ENCODE measurements at places on chromosomes 3 and 15.

DNA sequence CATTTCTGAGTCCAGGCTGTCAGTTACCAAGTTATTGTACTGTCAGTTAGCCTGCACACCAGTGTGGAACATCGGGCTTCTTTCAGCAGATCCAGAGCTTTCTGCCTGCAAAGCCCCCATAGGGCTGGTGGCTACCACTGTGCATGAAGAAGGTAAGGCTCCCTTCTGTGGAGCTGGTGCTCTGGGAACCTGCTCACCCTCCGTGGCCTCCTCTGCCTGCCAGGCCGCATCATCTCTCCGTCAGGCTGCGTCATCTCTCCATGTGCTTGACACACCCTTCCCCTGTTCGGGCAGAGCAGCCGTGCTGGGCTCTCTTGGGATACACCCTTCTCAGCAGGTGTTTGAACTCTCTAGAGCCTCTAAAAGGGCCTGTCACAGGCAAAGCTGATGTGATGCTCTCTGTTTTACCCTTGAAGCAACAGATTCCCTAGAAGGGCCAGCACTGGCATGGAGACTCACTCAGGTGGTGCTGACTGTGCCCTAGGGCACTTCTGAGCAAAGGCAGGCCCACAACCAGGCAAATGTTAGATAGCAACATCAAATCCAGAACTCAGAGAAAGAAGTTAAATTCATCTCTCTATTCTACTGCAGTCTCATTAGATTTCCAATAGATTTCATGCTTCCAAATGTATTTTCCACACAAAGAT lies 261.1 kb downstream of the EPHB1 start:
- DNase-seq: no peak

DNA sequence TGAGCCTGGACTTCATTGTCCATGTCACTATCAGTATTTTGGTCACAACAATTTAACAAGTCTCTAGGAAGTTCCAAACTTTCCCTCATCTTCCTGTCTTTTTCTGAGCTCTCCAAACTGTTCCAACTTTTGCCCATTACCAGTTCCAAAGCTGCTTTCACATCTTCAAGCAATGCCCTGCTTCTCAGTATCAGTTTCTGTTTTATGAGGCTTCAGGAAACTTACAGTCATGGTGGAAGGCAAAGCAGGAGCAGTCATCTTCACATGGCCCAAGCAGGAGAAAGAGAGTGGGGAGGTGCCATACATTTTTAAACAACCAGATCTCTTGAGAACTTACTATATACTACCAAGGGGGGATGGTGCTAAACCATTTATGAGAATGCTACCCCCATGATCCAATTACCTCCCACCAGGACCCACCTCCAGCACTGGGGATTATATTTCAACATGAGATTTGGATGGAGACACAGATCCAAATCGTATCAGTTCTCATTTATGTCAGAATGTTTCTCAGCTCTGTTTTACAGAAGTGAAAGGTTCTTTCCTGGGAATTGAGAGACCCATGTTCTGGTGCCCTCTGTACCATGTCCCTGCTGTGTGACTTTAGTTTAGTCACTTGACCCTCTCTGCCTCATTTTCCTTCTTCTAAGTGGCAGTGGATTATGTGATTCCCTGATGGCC lies 169.7 kb downstream of the PLCL2 start:
- DNase-seq: no peak

- DNase-seq: no peak
These were observed 66.7 kb upstream of the GATA2 start for GRCh38 chr3:128559486-128560225.

- DNase-seq: no peak
These were observed 201.7 kb upstream of the BCL6 start for GRCh38 chr3:187946981-187947380.

DNA sequence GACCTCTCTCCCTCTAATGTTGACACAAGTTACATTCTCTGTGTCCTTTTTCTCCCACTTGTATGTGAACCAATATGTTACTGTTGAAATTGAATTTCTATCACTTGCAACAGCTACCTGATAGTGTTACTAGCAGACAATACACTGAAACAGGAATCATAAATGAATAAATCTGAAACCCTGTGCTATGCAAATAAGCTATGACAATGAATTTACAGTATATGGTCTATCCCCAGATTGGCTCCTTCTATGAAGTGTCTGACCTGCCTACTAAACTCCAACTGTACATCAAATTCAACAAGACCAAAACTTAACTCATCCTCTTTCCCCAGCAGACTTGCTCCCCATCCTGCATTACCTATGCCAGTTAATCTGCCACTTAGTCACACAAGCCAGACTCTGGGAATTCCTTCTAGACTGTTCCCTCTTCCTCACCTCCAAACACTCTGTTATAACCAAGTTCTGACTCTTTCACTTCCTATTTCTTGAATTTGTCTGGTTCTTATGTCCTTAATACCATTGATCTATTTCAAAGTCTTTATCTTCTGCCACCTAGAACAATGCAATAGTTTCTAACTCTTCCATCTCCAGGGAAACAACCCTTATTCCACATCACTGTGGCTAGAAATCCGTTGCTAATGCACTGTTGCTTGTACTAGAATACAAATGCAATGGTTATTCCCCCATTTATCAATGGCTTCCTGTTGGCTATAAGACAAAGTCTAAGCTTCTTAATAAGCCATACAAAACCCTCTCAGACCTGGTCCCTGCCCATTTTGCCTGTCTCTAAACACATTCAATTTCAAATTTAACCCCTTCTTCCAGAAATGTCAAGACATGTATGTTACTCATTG lies 13.4 kb upstream of the ZNF639 start:
- DNase-seq: no peak

- DNase-seq: no peak
These were observed 182.9 kb upstream of the RGMA start for GRCh38 chr15:93271871-93272270.

DNA sequence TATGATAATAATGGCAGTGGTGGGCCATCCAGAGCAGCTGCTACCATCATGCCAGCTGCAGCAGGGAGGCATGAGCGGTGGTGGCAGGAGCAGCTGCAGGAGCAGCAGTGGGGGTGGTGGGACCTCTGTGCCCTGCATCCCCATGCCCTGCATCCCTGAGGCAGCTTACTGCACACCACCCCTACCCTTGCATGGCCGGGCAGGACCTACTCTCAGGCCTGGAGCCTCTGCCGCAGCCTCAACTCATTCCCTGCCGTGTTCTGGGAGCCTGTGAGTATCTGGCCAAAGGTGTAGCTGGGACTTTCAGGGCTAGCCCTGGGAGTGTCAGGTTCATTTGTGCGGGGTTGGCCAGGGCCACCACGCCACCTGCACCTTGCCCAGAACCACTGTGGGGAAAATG lies 3.3 kb upstream of the XCR1 start:
- no peak for DNase-seq

GRCh38 chr3:58645726-58646125 lies 20.8 kb downstream of the FAM3D start:
- DNase-seq: no peak

DNA sequence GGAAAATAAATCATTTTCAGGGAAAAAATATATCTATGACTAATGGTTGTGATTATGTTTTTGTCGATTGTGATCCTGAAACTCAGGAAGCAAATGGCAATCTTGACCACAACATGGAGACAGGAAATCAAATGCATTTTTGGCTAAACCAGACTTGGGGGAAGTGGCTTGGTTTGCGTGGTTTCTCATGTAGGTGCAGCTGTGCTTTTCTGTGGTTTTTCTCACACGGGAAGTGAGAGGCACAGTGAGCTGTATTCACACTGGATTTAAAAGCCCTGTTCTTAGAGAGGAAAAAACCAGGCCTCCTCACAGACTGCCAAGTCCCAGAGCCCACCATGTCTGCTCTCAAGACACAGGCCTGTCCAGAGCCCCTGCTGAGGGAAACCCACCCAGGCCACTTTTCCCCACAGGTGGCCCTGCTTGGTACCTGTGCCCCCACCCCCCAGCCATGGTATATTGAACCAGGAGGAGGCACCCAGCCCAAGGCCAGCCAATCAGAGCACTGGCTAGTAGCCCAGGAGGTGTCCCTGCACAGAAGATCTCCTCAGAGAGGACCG lies 46.1 kb downstream of the BTD start:
- peak; percentile 53 for DNase-seq

DNA sequence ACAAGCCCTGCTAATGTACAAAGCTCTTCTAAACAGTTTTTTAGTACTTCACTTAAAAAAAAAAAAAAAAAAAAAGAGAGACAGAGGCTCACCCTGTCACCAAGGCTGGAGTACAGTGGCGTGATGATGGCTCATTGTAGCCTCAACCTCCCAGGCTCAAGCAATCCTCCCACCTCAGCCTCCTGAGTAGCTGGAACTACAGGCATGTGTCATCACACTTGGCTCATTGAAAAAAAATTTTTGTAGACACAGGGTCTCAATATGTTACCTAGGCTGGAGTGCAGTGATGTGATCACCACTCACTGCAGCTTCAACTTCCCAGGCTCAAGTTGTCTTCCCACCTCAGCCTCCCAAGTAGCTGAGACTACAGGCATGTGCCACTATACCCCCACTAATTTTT lies 47.6 kb upstream of the HEG1 start:
- DNase-seq: no peak

GRCh38 chr3:159497361-159497760 lies 491.3 kb upstream of the IL12A start:
- no peak for DNase-seq

GRCh38 chr3:101827211-101828174 lies 21.8 kb upstream of the NFKBIZ start:
- peak; percentile 61 for DNase-seq

- no peak for DNase-seq
These were observed 8.7 kb downstream of the ISG20 start for GRCh38 chr15:88647351-88648105.

GRCh38 chr3:57805674-57806073 lies 49.6 kb downstream of the SLMAP start:
- DNase-seq: no peak

DNA sequence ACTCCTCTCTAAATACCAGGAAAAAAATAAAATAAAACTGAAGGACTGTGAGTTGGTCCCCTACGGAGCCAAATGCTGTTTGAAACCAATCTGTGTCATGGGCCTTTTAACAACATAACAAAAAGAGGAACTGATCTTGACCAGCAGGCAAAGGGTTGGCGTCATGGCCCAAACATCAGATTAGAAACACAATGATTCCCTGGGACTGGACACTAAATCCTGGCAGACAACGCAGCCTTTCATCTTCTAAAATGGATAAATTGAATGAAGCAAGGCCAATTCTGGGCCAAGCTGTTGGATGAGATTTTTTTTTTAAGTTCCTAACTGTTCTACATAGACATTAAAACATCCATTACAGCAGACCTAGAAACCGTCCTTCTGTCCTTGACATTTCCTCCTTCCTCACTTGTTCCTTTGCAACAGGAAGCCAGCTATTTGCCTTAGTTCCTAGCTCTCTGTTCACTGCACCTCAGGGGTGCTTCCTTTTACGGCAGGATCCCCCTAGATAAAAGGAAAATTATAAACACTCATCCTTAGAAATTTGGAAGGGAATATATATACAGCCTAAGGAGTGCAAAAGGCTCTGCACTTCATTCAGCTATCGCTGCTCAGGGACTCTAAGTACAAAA lies 21.6 kb upstream of the TAFA4 start:
- DNase-seq: no peak

DNA sequence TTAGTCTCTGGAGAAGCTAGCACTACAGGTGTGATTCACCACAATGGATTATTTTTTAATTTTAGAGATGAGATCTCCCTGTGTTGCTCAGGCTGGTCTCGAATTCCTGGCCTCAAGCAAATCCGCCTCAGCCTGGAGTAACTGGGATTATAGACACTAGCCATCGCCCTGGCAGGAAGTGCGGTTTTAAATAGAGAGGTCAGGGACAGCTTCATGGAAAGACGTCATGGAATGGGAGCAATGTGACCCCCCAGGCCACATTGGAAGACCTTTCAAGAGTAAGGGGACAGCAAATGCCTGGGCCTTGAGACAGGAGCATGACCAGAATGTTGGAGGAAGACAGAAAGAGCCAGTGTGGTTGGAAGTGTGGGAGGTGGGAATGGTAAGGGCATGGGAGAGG lies 2.2 kb upstream of the ISG20 start:
- DNase-seq: no peak

- no peak for DNase-seq
These were observed 144.3 kb downstream of the EEFSEC start for GRCh38 chr3:128297401-128298138.

DNA sequence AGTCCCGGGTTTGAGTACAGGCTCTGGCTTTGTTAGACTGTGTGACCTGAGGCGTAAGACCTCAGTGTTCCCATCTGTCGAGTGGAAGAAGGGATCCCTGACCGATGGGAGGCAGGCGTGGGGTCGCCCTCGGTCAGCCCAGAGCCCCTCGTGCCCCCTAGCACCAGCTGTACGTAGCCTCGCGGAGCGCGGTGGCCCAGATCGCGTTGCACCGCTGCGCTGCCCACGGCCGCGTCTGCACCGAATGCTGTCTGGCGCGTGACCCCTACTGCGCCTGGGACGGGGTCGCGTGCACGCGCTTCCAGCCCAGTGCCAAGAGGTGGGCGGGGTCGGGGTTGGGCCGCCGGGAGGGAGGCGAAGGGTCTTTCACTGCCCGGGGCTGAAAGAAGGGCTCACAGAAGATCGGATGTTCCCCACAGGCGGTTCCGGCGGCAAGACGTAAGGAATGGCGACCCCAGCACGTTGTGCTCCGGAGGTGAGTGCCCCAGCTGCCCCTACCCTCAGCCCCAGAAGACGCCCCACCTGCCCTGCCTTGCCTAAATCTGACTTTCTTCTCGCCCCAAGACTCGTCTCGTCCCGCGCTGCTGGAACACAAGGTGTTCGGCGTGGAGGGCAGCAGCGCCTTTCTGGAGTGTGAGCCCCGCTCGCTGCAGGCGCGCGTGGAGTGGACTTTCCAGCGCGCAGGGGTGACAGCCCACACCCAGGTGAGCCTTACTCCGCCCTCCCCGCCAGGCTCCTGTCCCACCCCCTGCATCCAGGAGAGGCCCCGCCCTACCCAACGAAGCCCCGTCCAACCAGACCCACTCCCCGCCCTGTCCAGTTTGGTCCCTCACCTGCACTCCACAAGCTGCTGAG lies 3.5 kb upstream of the LSMEM2 start:
- DNase-seq: no peak

DNA sequence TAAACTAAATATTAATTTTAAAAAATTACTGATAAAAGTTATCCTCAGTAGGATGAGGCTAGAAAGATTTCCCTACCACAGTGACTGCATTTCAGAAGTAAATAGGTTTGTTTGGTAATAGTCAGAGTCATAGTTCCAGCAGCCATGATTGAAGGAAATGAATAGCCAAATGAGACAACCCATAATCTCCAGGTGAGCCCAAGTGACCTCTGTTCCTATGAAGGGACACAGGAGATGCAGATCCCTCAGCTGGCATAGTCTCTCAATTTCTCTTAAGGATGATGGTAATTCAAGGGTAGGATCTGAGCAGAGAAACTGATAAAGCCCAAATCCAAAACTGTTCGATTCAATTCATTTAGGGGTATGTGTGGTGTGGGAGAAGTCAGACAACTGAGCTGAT lies 461.8 kb downstream of the RAP2B start:
- DNase-seq: no peak

DNA sequence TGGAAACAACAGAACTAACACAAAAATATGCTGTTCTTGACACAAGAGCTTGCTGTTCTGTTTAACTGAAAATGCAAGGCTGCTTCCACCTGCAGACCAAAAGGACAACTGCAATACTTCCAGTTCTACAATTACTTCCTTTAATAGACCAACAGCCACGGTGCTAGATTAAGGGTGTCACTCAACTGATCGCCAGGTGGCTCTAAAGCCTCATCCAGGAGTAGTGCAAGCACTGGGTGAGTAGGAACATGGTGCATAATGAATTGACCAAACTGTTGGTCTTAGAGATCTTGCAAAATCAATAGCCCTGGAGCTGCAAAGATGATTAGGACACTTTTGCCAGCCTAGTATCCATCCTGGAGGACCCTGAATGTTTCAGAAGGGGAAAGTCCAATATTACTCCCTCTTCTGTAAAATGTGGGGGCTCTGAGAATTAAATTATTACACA lies 3.6 kb upstream of the CLDN16 start:
- no peak for DNase-seq

GRCh38 chr3:47250309-47251060 lies 32.1 kb downstream of the KIF9 start:
- no peak for DNase-seq

Data from KG1 (cell line).